RWPE2 (cell line): ENCODE measurements at places on chromosomes 4 and X.
A peak's percentile ranks its signal among the peaks of the same experiment; 100 is the strongest.

- DNase-seq, result no peak
These were observed 9.3 kb downstream of the LCORL start for GRCh38 chr4:18012134-18012806.

DNA sequence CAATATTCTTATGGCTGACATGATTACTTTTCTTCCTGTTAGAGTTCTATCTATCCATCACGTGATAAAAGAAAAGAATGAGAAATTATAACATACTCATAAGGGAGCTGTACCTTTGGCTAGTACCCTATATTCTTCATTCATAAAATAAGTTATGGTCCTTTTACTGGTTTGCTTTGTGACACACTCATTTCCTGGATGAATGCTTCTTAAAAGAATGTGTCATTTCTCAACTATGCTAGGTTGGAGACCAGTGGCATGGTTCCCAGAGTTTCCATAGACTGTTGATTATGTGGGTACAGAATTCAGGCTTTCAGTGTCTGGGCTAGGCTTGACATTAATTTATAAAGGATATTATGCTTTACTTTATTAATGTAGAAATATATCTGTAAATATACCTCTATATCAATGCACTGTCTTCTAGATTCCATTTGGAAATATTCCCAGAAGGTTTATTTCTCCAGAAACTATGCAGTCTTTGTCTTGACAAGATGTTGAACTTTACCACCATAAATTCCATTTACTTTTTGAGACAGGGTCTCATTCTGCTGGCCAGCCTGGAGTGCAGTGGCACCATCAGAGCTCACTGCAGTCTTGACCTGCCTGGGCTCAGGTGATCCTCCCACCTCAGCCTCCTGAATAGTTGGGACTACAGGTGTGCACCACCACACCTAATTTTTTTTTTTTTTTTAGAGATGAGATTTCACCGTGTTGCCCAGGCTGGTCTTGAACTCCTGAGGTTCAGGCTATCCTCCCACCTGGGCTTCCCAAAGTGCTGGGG, 23.8 kb downstream of the NUDT6 start:
- DNase-seq, result no peak

- no peak for DNase-seq
These were observed 24.9 kb upstream of the HUWE1 start for GRCh38 chrX:53711436-53711835.

- DNase-seq, result no peak
These were observed 3.2 kb downstream of the CTSO start for GRCh38 chr4:155950461-155950860.

DNA sequence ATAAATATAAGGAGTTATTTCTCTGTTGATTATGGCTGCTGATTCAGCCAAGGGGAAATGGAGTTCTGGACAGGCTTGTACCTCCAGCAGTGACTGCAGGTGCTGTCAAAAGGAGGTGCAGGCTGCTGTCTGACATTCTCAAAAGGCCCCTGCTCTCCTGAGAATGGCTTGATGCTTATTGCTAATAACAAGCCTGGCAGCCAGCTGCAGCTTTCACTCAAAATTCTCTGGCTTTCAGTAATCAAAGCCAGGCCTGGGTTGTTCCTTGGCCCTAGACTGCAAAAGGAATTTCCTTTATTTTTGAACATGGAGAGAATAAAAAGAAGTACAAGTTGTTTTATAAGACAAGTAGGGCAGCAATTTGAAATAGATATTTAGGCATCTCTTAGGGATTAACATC, 575.9 kb downstream of the MID1IP1 start:
- no peak for DNase-seq

GRCh38 chr4:24056289-24056688, 166.4 kb upstream of the PPARGC1A start:
- DNase-seq, result no peak

DNA sequence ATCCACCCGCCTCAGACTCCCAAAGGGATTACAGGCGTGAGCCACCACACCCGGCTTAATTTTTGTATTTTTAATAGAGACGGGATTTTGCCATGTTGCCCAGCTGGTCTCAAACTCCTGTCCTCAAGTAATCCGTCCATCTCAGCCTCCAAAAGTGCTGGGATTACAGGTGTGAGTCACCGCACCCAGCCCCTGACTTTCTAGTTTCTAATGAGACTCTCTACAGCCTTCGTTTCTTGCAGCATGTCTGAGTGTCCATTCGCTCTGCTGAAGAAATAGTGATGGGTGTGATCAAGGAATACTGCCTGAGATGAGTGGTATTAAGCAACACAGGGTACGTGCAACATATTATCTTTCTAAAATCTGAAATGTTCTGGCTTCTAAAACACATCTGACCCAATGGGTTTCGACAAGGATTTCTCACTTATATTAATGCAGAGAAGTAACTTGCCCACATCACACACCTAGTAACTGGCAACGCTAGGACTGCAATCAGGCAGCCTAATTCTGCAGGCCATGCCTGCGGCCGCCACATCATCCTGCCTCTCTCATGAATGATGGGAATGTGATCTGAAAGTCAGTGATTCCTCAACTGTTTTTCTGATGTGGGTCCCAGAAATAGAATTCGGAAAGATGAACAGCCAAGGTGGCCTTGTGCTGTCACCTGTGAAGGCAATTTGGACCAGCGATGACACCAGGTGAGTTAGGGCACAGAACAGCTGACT, 74.3 kb downstream of the RBM47 start:
- DNase-seq, result no peak

- DNase-seq, result no peak
These were observed 6.9 kb downstream of the PDE6B start for GRCh38 chr4:632196-632790.

- no peak for DNase-seq
These were observed 135.1 kb downstream of the REPS2 start for GRCh38 chrX:17081511-17081910.

DNA sequence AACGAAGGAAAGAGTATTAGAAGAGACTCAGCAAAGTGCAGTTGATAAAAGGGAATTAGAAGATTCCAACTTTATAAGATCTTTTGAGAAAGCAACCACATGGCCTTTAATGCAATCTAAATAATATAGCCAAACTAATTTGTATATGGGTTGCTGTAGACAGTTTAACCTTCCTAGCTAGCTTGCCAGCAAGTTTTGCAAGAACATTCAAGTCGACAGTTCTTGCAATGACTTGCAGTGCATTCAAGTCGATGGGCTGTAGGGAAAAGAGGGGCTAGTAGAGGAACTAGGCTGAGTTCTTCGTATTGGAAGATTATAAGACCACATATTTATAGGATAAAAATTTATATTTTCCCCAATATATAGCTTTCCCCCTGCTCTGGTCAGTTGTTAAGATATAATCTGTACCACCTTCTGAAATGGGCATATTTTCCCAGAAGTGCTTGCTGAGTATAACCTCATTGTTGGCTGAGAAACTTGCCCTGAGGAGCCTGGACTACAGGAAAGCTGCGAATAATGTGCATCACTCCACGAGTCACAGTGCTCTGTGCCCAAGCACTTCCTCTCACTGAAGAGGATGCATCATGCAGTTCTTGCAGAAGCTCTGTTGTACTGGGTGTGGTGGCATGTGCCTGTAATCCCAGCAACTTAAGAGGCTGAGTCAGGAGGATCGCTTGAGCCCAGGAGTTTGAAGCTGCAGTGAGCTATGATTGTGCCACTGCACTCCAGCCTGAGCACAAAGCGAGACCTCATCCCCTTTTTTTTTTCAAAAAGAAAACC, 56.7 kb downstream of the DOCK11 start:
- no peak for DNase-seq

DNA sequence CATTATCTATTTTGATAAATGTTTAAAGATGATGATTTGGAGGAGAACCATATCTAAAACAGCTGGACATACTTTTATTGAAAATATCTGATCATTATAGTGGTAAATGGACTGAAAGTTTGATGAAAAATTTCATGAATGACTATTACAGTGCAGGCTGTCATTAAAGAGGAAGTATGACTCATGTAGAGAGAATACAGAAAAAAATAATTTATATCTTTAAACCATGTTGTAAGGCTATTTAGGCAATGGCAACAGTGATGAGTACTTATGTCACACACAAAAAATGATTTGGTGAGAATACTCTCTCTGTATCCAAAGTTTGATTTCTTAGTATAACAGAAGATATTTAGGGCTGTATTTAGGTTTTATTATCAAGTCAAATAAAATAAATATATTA, 3.9 kb upstream of the GLRB start:
- DNase-seq, result no peak

DNA sequence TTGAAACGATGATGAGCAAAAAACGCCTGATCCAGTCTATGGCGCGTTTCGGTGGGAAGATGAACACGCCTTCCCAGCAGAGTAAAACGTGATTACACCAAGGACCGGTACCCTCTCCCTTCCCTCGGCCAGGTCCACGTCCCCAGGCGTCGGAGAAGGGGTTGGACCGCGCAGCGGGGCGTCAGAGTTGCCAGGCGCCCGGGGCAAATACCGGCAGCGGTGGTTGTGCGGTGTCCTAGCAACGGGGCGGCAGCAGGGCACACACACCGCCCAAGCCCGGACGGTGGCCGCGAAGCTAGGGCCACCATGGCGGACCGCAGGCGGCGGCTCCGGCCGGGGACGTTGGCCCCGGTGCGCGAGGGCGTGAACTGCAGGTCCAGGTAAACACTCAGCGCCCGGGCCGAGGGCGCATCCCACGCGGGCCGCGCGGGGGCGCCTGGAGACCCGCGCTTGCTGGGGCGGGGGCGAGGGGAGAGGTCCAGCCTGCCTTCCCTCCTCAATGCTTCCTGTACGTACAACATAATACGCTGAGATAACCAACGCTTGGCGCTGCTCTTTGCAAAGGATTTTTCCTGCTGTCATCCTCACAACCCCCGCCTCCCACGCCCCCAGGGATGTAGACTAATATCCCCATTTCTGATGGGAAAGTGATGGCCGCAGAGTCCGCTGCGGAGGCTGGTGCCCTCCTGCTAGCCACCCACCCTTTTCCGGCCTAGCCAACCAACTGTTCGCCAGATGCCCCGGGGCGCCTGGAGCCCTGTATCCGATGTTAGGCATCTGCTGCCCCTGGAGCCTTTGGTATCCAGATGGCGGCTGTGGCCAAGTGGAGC, at the start of gene FAM47E:
Gene FAM47E, plus strand, starts transcription at position 281 of the 830 bp plus-strand sequence. Its CDS starts 26 bp downstream, at position 307.
- DNase-seq, result peak; percentile 62

GRCh38 chrX:131802836-131803626, 220.1 kb upstream of the STK26 start:
- no peak for DNase-seq

DNA sequence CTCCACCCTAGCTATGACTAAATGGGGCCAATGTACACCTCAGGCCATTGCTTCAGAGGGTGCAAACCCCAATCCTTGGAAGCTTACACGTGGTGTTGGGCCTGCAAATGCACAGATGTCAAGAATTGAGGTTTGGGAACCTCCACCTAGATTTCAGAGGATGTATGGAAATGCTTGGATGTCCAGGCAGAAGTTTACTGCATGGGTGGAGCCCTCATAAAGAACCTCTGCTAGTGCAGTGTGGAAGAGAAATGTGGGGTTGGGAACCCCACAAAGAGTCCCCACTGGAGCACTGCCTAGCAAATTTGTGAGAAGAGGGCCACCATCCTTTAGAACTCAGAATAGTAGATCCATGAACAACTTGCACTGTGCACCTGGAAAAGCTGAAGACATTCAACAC, 284.1 kb downstream of the ANTXR2 start:
- DNase-seq, result no peak

DNA sequence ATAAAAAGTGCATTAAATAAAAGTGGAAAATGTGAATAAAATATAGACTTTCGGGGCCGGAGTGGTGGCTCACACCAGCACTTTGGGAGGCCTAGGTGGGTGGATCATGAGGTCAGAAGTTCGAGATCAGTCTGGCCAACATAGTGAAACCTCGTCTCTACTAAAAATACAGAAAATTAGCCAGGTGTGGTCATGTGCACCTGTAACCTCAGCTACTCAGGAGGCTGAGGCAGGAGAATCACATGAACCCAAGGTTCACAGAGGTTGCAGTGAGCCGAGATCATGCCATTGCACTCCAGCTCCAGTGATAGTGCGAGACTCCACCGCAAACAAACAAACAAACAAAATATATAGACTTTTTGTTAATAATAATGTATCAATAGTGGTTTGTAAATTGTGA, 293.6 kb upstream of the TRAM1L1 start:
- DNase-seq, result no peak

- DNase-seq, result no peak
These were observed 688 bp upstream of the EVC start for GRCh38 chr4:5710065-5710960.

GRCh38 chr4:31692399-31692940, 972.3 kb downstream of the PCDH7 start:
- no peak for DNase-seq

GRCh38 chr4:1295405-1296055, 5.8 kb downstream of the MAEA start:
- DNase-seq, result peak; percentile 45

- DNase-seq, result peak; percentile 83
These were observed 23.3 kb downstream of the MAML3 start for GRCh38 chr4:140130677-140131076.

DNA sequence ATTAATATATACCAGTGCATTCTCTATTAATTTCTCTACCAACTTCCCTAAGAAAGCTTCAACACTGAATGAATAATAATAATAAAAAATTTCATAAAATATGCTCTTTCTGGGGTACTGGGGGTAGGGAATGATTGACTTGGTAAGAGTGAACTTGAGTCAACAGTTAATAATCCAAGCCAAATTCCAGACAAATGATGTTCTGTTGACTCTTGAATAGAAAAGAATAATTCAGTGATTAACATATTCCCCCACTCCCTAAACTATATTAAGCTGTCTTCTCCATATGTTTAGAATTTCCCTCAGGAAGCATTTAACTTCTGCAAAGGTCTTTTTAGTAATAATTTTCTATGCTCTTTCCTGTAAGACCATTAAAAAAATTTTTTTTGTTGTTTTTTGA, 12.3 kb downstream of the PGRMC2 start:
- DNase-seq, result no peak

- DNase-seq, result no peak
These were observed 556.7 kb upstream of the BOD1L1 start for GRCh38 chr4:14184265-14184664.

DNA sequence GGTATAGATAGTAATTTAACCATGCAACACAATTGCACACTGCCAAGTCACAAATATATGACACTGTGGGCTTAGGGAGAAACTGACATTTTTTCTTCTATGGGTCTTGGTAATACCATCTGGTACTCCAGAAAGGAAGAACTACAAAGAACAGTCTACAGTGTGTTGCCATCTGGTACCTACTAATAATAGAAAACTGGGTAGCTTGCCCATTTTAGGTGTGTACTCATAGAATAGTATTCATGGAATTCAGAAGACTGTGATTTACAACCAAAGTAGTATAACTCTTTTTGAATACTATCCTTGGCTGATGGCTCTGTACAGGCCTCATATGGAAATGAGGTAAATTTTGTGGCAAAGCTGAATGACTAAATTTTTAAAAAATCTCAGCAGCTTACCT, 132.6 kb upstream of the RPS6KA6 start:
- no peak for DNase-seq
